Stromal cell of bone marrow (primary cell): ENCODE measurements at places on chromosomes 4 and X.
A peak's percentile ranks its signal among the peaks of the same experiment; 100 is the strongest.

GRCh38 chr4:125722009-125722408 lies 407.3 kb downstream of the FAT4 start:
- DNase-seq: no peak

- no peak for DNase-seq
Measured at GRCh38 chr4:104868533-104868932, 278.1 kb upstream of the TET2 start.

DNA sequence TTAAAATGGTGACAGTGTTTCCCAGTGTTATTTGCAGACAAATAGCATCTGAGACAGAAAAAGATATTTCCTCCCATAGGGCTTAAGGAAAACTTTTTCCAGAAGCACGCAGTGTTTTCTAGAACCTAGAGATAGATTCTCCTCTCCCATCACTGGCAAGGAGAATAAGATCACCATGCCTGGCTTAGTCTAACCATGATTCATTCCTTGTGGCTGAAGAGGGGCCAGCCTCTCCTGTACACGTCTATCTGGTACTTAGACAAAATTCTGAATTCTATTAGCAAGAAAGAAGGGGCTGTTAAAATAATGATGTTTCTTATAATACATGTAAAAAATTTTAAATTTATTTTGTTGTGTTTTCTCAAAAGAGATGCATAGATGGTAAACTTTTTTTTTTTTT lies 296.1 kb upstream of the LDB2 start:
- DNase-seq: no peak

GRCh38 chr4:159353422-159354116 lies 250.7 kb downstream of the RAPGEF2 start:
- no peak for DNase-seq

DNA sequence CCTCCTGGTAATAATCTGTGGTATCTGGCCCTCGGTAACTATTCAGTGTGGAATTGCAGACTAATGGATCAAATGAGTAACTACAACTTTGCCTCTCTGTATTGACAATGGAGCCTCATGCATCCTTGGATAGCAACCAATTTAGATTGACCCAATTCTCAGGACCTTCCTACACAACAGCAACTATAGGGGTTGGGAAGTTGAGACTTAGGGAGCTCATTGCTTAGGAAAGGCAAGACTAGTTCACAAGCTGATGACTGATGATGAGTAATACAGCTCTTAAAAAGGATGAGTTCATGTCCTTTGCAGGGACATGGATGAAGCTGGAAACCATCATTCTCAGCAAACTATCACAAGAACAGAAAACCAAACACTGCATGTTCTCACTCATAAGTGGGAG lies 47.5 kb upstream of the KLHL13 start:
- DNase-seq: peak; percentile 61

GRCh38 chrX:124986284-124986683 lies 333.4 kb upstream of the TEX13C start:
- no peak for DNase-seq

- no peak for DNase-seq
Measured at GRCh38 chrX:10538831-10539230, 81.6 kb downstream of the MID1 start.

DNA sequence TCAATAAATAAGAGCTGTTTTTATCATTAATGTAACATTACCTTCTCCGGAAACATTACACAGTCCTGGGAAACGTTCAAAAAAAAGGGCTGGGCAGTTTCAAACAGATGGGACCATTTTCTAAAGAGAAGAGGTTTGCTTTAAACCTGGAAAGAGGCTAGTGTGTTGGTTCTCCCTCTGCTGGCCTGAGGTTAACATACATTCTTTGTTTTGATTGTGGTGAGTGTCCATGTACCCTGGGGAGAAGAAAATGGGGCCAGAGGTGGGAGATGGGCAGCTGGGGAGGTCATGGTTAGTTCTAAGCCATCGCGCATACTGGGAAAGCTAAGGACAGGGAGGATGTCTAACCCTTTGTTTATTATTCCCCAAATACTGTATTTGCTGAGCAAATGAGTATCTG lies 194.7 kb downstream of the CPEB2 start:
- no peak for DNase-seq

GRCh38 chrX:7028246-7028645 lies 119.3 kb upstream of the STS start:
- DNase-seq: peak; percentile 18

GRCh38 chrX:110786486-110786885 lies 9.1 kb downstream of the CHRDL1 start:
- DNase-seq: no peak

- DNase-seq: no peak
Measured at GRCh38 chrX:126165721-126166461, at the start of gene DCAF12L2. Gene DCAF12L2 (minus strand): TSS chrX:126166289. CDS start chrX:126165924, 365 bp downstream.

- no peak for DNase-seq
Measured at GRCh38 chr4:145939441-145939750, 773 bp upstream of the ZNF827 start.

- no peak for DNase-seq
Measured at GRCh38 chrX:48794340-48794910, 7.4 kb upstream of the HDAC6 start.

DNA sequence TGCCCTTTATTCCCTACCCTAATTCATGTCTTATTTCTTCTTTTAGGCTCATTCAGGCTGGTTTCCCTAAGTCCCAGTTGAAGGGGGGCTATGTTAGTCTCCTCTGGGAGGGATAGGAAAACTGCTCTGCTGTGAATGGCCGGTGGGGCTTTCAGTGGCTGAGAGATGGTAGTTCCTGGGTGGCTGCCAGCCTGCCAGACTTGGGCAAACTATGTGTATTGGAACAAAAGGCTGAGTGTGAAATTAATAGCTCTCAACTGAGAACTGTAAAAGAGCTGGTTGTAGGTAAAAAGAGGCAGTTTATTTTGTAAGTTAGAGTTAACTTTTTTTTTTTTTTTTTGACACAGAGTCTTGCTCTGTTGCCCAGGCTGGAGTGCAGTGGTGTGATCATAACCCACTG lies 28.8 kb downstream of the ARHGAP10 start:
- DNase-seq: no peak

DNA sequence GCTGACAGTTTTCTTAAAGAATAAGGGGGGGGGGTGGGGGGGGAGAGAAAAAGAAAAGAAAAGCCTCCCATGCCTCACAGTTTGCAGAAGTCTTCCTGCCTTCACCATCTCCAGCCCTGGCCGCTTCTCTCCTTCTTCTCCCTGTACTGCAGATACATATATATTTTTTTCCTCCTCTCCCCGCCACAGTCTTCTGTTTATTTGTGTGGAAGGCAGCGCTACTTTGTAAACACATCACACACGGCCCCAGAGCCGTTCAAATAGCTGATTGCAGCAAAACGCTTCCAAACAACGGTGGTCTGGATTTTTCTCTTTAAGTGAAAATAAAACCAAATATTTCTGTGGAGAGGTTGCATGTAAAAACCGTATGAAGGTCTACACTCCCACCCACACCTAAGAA lies 732 bp downstream of the NLGN4X start:
- DNase-seq: no peak

- peak; percentile 17 for DNase-seq
Measured at GRCh38 chr4:159926871-159927270, 824.0 kb downstream of the RAPGEF2 start.

DNA sequence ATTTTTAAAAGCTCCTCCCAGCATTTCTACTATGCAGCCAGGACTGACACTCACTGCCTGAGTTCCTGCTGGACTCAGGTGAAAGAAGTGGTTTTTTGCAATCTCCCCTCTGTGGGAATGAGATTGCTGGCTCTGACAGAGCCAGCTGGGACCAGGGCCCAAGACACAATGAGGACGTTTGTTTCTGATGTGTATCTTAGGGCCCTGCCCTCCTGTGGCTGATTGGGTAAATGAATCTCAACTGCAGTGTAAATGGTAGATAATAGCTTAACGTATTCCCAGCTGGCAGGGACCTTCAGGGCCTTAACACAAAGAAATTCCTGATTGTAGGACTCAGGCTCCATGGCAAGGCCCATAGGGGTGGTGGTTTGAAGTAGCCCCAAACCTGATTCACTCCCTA lies 85.8 kb upstream of the PRPS1 start:
- DNase-seq: no peak

GRCh38 chr4:37604461-37604860 lies 81.7 kb downstream of the RELL1 start:
- no peak for DNase-seq

DNA sequence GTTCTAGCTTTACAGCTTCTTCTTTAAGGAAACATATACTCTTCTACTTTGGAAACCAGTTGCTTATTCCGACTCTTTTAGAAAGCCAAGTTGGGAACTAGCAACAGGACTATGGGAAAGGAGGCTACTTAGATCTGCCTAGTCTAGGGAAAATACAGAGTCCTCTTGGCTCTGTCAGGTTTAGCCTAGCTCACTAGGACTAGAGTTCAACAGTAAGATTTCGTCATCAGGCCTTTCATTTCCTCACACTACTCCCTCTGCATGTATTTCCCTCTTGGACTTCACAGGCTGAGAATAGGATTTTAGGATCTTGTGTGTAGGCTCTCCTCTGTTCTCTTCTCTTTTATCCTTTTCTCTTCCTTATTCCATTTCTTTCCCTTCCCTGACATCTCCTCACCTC lies 409.8 kb downstream of the AR start:
- no peak for DNase-seq

DNA sequence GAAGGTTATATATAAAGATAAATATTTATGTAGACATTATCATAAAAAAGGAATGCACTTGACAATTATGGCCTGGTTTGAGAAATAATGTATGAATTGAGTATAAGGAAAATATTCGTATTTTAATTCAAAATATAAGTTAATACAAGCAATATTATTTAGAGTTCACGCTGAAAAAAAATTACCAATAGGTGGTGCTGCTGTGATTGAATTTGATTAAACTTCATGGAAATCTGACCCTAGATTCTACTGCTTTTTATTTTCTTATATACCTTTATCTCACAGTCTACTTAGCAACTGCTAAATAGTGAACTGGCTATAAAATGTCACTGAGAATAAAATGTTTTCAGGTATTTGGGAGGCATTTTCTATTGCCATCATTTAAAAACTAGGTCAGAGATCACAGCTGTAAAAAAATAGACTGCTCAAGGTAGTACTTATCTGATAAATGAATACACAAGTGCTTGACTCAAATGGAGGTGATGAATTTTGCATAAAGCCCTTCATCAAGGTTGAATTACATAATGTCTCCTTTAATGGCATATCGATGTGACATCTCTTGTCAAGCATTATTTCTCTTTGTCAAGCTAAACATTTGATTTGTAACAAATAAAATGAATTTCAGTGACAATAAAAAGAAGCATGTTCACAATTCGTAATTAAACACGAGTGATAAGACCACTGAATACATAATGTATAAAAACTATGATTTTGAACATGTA lies 1638.8 kb upstream of the PCDH7 start:
- DNase-seq: peak; percentile 1

- DNase-seq: no peak
Measured at GRCh38 chr4:113086172-113086695, 36.8 kb downstream of the ANK2 start.

GRCh38 chrX:149984411-149984810 lies 46.1 kb upstream of the EOLA2 start:
- DNase-seq: no peak

DNA sequence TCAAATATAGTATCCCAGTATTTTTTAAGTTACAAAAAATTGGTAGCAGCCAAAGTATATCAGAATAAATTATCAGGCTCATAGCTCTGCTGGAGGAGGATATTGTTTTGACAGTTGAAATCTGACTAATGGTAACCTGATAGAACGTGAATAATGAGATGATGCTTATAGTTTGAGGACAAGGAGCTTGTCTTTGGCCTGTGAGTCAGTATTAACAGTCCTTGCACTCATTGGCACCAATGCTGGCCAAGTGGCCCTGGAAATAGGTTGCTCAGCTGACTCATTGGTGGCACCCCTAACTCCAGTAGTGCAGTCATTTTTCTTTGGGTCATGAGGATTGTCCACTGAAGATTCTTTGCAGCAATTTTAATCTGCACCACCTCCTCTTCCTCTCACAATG lies 203.3 kb upstream of the JADE1 start:
- DNase-seq: peak; percentile 44

- DNase-seq: no peak
Measured at GRCh38 chrX:123927845-123928244, 33.7 kb upstream of the STAG2 start.

- peak; percentile 40 for DNase-seq
Measured at GRCh38 chr4:122826553-122827257, at the start of gene FGF2. Gene FGF2 (plus strand): TSS chr4:122826831. CDS start chr4:122827175, 344 bp downstream.

DNA sequence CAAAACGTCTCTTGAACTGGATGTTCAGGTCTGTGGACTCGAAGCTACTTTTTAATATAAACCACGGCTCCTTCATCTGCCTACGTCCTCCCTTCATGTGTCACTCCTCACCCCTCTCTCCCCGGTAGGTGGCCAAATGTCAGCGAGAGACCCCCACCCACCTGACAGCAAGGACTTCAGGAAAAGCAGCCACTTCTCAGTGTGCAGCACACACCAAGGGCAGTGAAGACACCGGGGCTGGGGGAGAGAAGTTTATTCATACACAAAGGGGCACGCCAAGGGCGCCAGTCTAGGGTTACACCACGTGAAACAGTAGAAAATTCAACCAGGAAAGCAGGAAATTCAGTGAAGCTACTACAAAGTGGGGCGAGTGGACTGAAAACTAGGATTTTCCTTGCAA lies 181.2 kb downstream of the AFAP1 start:
- DNase-seq: no peak

GRCh38 chr4:141352909-141353525 lies 132.3 kb downstream of the ZNF330 start:
- no peak for DNase-seq

DNA sequence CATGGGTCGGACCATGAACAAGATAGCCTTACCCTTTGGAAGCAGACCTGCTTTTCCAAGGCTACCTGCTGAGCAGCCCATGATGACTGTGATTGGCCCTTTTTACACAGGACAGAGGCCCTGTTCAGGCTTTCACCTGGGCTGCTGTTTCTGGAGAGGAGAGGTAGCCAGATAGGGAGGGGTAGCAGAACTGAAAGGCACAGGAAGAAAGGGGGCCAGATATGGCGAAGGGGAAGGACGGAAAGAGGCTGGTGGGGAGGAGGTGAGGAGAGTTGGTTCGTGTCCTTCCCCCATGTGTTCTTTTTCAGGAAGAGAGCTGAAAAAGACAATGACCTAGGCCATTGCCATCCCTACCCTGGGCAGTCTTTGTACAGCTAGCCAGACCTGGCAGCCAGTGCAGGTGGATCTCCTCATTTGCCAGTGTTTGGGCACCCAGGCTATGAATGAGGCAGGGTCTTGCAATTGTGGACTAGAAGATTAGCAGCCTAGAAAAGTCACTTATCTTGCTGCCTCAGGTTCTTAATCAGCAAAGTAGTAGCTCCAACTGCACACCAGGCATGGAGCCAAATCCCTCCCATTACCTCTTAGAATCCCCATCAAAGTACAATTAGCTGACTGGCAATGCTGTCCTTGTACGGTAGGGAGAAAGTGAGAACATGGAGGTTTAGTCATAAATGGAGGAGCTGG lies 139.6 kb downstream of the AMMECR1 start:
- no peak for DNase-seq

DNA sequence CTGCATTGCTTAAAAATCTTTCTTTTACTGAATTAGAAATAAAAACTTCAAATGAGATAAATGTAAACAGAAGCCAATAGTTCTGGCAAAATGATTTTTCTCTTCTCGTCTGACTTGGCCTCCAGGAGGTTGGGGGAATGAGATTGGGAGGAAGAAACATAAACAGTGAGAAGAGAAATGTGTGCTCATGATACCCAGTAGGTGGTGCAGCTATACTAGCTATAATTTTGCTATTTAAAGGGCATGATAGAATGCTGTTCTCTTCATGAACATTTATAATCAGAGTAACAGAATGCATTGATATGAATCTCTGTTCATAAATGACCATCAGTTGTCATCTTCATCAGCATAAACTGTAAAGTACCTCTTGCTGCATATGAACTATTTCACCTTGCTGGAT lies 85.5 kb downstream of the TACR3 start:
- DNase-seq: no peak
